ENCODE measurements at places on chromosomes 3 and 15.

- no peak for DNase-seq
Measured at GRCh38 chr3:160660902-160661301, 16.1 kb upstream of the ARL14 start.

DNA sequence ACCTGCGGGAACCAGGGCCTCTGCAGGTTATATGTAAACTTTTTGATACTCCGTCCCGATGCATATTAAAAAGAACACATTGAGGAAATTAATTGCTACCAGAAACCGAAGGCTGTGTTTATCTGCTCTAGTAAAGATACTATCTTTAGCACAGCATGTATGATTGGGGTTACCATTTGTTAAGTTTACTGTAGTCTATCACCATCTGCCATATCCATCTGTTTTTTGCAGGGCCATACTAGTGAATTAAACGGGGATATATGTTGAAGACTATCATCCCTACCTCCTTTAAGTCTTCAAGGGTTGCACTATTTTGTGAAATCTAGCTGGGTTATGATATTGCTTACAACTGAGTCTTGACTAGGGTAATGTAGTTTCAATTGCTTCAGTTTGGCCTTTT is 597.0 kb downstream of the SQOR start:
- no peak for DNase-seq

- DNase-seq = no peak
Measured at GRCh38 chr15:67022587-67023105, 42.8 kb upstream of the SMAD3 start.

- DNase-seq = no peak
Measured at GRCh38 chr15:58471348-58471747, 39.6 kb downstream of the LIPC start.

- no peak for DNase-seq
Measured at GRCh38 chr3:106510206-106510605, 641.4 kb upstream of the CBLB start.

GRCh38 chr3:76841747-76842146 is 198.2 kb upstream of the ROBO2 start:
- no peak for DNase-seq

DNA sequence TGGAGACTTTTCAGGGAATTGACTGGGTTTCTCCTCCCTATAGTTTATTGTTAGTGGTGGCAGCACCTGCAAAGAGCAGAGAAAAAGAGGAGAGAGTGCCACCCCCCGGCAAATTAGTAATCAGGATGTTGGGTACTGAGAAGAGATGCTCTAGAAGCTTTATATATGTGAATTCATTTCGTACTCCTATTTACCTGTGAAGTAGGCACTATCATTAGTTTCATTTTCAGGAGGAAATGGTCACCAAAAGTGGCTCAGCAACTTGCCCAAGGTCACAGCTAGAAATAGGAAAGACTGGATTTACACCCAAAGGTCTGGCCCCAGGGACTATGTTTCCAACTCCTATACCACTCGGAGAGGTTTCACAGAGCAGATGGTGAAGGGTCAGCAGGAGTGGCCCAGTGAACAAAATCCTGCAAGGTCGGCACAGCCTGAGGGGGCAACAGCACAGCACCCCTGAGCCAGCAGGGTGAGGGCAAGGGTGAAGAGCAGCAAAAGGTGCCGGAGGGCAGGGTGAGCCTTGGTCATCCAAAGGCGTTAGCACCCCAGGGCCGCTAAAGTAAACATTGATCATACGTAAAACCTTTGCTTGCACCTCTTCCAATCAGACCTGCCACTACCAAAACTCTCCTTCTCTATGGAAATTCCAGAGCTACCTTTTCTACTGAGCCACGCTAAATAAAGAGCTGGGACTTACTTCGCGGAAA is 23.6 kb downstream of the VGLL4 start:
- DNase-seq = no peak

GRCh38 chr3:48402281-48402732 is 27.6 kb downstream of the PLXNB1 start:
- DNase-seq = no peak

GRCh38 chr15:101542306-101543025 is 53.0 kb upstream of the PCSK6 start:
- DNase-seq = no peak

DNA sequence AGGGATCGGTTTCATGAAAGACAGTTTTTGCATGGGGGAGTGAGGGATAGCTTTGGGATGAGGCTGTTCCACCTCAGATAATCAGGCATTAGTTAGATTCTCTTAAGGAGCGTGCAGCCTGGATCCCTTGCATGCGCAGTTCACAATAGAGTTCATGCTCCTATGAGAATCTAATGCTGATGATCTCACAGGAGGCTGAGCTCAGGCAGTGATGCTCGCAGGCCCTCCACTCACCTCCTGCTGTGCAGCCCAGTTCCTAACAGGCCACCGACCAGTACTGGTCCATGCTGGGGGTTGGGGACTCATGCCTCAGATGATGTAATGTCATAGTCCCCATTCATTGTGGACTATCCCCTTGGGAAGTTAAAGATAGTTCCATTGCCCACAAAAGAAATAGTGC is 255.8 kb downstream of the CACNA2D3 start:
- DNase-seq = no peak

GRCh38 chr3:122031123-122031468 is 9.0 kb upstream of the ILDR1 start:
- DNase-seq = no peak

DNA sequence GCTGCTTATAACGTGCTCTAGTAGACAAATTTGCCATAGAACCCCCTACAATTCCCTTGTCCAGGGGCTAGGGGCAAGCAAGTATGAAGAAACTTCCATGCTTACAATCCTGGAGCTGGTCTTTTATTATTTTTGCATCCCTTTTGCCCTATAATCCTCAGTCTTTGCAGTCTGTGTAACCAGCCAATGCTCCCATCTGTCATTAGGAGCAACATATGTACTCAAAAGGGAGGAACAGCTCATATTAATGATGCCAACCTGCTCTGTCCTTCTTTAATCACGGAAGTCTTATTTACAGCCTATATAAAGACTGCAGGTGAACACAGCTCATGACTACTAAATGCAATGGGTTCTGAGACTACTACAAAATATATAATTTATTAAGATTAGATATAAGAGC is 263.3 kb downstream of the ZIC1 start:
- DNase-seq = no peak

- DNase-seq = no peak
Measured at GRCh38 chr3:45666757-45667431, 22.3 kb upstream of the SACM1L start.

GRCh38 chr3:85801955-85802354 is 843.2 kb downstream of the CADM2 start:
- no peak for DNase-seq

DNA sequence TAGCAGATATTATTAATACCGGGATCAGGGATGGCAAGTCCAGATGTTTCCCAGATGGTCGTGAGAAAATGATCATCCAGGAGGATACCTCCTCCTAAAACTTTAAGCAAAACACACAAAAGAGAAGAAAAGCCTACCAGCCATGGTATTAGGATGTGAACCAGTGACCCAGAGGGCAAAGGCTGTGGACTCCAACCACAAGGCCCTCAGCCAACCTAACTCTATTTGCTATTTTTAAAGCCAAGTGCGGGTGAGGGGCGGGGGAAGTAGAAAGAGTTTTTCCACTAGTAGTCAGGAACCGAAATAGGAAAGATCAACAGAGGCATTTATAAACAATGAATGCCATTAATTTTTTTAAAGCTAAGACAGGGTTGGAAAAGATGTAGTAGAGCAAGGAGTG is 77.4 kb downstream of the STAC start:
- DNase-seq = no peak

DNA sequence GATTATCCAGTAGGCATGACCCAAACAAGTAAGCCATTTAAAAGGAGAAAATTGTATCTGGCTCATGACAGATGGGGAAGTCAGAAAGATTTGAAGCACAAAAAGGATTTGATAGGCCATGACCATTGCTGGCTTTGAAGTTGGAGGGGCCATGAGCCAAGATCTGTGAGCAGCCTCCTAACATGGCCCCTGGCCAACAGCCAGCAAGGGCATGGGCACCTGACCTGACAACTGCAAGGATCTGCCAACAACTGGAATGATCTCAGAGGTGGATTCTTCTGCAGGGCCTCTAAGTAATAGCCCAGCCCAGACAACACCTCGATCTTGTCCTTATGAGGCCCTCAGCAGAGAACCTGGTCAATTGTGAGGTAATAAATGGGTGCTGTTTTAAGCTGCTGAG is 93.0 kb downstream of the ARNT2 start:
- DNase-seq = no peak

DNA sequence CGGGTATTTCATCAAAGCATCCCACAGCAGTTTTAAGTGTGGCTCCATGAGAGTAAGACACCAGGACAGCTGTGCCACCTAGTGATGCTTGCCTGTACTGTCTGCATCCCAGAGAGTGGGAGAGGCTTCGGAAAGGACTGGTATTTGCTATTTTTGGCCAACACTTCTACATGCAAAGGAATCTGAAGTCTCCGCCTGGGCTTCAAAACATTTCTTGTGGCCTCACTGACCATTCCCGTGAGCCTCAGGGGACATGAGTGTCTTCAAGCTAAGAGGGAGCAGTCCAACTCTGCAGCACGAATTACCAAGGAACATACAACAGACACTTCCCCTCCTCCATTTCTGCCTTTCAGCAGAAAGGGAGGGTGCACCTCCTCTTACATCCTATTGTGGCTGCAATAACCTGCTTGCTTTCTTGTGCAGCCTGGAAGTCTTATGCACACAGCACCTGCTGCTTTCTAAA is 177.5 kb downstream of the RORA start:
- no peak for DNase-seq

- no peak for DNase-seq
Measured at GRCh38 chr3:152760591-152760990, 74.3 kb upstream of the P2RY1 start.

- DNase-seq = no peak
Measured at GRCh38 chr3:111152496-111152895, 80.9 kb downstream of the NECTIN3 start.

GRCh38 chr3:13014755-13015285 is 58.4 kb downstream of the IQSEC1 start:
- no peak for DNase-seq

DNA sequence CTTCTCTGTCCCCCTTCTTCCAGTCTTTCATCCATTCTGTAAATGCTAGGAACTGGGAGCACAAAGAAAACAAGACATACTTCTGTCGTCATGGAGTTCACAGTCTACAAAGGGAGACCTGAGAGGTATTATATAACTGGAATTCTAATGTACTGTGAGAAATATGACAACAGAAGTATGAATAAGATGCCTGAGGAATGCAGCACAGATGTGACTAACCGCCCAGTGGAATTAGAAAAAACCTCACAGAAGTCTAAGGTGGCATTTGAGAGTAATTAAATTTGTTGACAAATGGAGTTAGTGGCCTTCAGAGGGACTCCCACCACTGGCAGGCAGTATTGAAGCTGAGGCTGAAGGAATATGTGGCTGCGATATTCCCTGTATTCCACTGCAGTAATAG is 168.5 kb upstream of the FAM3D start:
- DNase-seq = no peak

DNA sequence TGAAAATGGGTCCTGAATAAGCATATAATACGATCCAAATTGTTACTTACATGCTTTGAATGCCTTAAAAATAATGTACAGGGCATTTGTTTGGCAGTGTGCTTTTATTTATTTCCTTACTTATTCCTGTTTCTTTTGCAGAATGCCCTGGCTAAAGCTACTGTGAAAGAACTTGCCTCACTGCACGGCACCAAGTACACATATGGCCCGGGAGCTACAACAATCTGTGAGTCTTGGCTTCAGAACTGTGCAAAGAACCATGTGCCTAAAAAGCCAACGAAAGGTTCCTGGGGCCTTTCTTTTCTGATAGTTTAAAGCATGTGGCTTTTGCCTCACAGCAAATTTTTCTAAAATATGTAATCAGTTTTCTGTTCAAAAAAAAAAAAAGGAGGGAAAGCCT is 7.8 kb upstream of the CPA3 start:
- no peak for DNase-seq

GRCh38 chr15:44501768-44502366 is 35.1 kb upstream of the EIF3J start:
- peak; percentile 51 for DNase-seq

Measured in activated CD4-positive, alpha-beta T cell treated with anti-CD3 and anti-CD28 coated beads, Interleukin-2, Interleukin-4, amounts not matched to agents 100 ng/mL and 50 ng/mL, durations not matched to agents 16 hours and 8 hours (primary cell).